ENCODE measurements at places on chromosomes 4 and X.

- no peak for DNase-seq
Observed at GRCh38 chrX:153645921-153646488, 998 bp upstream of the DUSP9 start.

DNA sequence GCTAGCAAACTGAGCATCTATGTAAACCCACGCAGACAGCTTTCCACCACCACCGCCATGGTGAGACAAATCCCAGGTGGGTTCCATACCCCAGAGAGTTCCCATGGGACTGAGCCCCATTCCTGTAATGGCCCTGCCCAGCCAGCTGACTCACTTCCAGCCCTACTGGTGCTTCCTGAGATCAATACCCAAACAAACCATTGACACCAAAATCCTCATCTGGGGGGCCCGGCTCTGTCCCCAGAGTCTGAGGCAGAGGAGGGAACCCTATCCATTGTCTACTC lies 30.1 kb upstream of the JAKMIP1 start:
- DNase-seq = no peak

- no peak for DNase-seq
Observed at GRCh38 chr4:137226900-137227299, 305.4 kb downstream of the PCDH18 start.

DNA sequence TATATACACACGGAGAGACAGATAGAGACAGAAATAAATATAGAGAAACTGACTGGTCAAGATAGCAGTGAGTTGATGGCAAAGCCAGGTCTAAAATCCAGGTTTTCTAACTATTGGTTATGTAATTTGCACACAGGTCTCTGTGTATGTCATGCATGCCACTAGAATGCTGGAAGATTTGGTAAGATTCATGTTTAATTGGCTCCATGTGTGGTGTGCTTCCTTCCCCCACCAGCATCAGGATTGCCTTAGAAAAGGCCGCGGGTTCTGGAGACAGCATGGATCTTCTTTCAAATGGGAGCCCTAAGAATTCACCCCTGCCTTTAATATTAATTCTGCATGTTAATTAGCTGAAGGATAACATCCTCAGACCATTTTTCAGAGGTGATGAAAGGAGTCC lies 31.3 kb downstream of the HAND2 start:
- DNase-seq = no peak

DNA sequence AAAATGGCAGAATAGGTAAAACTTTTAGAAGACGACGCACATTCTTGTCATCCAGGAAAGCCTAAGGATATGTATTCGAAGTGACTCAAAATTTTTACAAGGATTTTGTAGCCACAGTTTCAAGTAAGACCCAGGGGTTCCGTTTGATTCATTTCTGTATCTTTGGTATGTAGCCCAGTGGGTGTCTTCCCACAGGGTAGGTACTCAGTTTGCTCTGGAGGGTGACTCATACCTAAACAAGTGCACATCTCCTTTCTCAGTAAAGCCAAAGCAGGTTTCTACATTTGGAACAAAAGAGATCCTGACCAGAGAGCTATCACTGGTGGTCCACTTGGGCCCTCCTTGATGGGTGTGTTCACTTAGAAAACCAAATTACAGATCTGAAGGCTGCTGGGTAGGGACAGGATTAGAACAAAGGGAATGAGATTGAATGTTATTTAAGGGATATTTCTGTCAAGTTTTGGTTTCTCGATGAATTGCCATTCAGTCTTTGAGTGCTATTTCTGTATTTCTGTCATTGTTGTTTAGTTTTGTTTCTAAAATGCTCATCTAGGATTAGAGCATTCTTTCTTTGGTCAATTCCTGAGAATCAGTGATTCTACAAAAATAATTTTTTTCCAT lies 56.1 kb downstream of the PLS3 start:
- no peak for DNase-seq

Measured in Ammon's horn (tissue), 1 donor.